ENCODE measurements at places on chromosomes 1 and 21. TPM values are rescaled to one million over a fixed set of nuclear protein-coding genes. Genes with fewer than 3 reads are reported as not detected.

- no peak for DNase-seq
These were observed 14.6 kb upstream of the TRNP1 start for GRCh38 chr1:26978901-26979300.

- DNase-seq: peak; percentile 23
These were observed 14.6 kb upstream of the ACBD3 start for GRCh38 chr1:226201029-226201593.

- no peak for DNase-seq
These were observed 353.7 kb upstream of the GREM2 start for GRCh38 chr1:240965581-240966091.

DNA sequence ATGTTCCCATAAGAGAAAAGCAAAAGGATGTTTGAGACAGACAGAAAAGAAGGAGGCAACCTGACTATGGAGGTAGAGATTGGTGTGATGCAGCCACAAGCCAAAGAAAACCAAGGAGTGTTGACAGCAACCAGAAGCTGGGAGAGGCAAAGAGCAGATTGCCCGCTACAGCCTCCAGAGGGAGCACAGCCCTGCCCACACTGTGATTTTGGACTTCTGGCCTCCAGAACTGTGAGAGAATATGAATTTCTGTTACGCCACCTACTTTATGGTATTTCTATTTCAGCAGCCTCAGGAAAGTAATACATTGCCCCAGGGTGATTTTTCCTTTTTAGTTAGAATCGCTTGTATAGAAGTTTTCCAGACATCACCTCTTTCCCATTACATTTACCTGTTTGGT lies 28.4 kb downstream of the SLAMF6 start:
- DNase-seq: no peak

- no peak for DNase-seq
These were observed 317.7 kb upstream of the DAB1 start for GRCh38 chr1:57741521-57741920.

- DNase-seq: peak; percentile 86
These were observed 89.0 kb upstream of the SERTAD4 start for GRCh38 chr1:210143465-210144062.

DNA sequence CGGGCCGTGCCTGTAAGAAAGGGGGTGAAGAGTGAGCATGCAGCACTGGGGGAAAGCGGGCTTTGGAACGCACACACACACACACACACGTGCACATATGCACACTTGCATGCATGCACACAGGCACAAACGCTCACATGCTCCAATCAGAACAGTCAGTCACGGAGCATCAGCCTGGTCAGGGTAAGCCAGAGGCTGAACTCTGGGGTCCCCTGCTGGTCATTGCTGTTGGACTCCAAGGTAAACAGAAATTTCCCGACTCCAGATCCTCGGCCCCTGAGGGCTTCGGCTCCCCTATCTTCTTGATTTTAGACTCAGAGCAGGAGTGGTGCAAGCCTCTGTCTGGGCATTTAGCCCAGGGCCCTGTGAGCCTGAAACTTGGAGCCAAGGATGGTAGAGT lies 54.2 kb downstream of the SYT2 start:
- no peak for DNase-seq

- DNase-seq: no peak
These were observed 5.0 kb upstream of the SLC35A3 start for GRCh38 chr1:99964806-99965205.

DNA sequence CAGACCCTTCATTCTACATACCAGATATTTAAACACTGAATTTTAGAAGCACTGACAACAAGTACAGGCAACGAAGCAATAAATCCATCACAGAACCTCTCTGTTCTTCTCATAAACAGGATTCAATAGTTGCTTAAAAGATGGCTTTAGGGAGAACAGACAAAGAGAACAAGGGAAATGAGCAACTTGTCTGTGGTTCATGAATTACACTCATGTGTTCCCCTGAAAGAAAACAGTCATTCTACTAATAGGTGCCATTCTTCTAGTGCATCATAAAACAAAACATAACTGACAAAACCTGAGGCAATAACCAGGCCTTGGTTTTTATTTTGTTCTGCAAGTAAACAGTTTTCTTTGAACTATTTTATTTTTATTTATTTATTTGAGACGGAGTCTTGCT lies 6.8 kb downstream of the GNL2 start:
- DNase-seq: no peak

DNA sequence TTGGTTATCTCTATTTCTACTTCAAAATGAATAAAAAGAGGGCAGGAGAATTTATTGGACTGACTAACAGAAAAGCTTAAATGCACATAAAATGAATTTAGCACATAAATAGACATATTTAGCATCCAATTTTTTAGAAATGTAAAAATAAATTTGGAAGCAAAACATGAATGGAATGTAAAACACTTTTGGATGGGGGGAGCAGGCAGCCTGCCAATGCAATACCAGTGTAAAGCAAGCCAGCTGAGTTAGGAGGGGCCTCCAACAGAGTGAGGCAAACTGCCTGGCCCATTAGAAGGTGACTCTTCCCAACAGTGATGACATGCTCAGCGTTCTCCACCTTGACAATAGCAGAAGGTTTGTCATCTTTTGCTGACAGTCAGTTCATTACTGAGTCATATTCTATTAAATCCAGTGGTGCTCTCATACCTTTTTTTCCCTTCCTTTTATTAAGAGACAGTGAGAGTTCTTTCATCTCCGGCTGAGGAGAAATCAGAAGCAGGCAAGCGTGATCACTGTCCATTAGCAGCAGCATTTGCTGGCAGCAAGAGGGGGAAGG lies 19.5 kb upstream of the EXO1 start:
- peak; percentile 4 for DNase-seq

DNA sequence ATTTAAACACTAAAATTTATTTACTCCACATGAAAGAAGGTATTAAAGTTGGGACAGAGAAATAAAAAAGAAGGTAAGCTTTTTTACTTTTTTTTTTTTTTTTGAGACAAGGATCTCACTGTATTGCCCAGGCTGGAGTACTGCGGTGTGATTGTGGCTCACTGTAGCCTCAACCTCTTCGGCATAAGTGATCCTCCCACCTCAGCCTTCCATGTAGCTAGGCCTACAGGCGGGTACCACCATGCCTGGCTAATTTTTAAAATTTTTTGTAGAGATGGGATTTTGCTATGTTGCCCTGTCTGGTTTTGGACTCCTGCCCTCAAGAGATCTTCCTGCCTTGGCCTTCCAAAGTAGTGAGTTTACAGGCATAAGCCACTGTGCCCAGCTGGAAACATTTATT lies 106.6 kb downstream of the ITSN1 start:
- DNase-seq: no peak

- DNase-seq: no peak
These were observed 290.3 kb downstream of the PTPRC start for GRCh38 chr1:198929111-198929604.

DNA sequence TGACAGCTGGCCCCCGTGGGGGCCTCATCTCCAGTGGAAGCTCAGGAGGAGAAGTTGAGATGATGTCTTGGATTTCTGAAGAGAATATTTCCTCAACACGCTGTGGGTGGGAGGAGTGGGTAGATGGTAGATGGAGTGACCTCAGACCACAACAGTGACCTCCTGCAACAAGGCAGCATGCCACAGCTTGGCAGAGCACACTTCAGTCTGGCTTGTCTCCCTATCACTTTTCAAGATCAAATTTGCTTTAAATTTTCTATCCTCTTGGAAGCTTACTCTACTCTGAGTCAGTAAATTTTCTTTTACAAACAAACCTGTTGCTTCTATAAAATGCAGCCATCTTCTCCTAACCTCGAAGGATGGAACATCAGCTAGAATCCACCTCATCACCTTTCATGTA lies 59.7 kb downstream of the NTPCR start:
- DNase-seq: no peak

DNA sequence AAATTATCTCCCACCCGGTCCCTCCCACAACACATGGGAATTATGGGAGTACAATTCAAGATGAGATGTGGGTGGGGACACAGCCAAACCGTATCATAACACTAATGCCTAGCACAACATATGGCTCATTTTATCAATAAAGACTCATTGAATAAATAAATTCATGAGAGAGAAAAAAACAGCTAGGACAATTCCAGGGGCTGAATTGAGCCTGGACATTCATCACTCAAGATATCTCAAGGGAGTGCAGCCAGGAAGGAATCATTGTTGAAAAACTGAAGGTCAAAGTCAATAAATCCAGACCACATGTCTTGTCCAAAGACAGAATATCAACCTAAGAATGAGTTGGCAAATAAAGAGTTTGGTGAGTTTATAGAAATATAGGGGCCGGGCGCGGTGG lies 644.1 kb downstream of the PLPP3 start:
- no peak for DNase-seq

GRCh38 chr1:69524015-69524414 lies 43.7 kb upstream of the LRRC7 start:
- no peak for DNase-seq

- DNase-seq: no peak
These were observed 8.4 kb upstream of the FAAP20 start for GRCh38 chr1:2202843-2203601.

- DNase-seq: no peak
These were observed 183.4 kb upstream of the SNX7 start for GRCh38 chr1:98478121-98478520.

DNA sequence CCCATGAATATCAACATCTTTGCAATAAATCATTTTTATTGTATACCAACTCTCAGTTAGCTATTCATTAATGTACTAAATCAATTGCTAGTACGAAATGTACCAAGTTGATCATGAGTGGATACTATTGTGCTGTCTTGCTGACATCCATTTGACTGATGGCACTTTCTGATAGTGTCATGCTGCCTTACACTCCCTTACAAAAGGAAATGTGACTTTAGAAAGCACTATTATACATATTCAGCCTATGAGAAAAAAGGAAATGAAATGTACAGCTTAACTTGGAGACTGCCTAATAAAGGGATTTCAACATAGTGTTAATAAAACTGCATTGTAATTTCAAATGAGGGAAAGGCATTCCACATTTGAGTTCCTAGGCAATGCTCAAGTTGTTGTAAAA lies 52.2 kb downstream of the PLA2G4A start:
- no peak for DNase-seq

- no peak for DNase-seq
These were observed 57.8 kb upstream of the BCAR3 start for GRCh38 chr1:93739472-93739871.

- no peak for DNase-seq
These were observed 5.9 kb downstream of the MYCBP start for GRCh38 chr1:38867208-38867607.

DNA sequence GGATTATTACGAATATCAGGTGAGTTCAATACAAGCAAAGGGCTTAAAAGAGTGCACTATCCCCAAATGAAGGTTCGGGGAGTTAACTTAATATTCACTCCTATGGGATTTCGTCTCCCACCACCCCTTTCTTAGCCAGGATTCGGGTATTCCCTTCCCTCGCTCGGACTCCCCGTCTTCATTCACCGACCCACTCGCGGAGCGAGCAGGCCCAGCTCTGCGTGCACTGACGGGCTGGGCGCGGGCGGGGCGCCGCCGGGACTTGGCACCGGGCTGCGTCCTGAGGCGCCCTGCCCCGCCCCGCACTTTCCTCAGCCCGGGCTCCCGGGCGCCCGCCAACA lies 7.7 kb upstream of the MPZL1 start:
- no peak for DNase-seq

DNA sequence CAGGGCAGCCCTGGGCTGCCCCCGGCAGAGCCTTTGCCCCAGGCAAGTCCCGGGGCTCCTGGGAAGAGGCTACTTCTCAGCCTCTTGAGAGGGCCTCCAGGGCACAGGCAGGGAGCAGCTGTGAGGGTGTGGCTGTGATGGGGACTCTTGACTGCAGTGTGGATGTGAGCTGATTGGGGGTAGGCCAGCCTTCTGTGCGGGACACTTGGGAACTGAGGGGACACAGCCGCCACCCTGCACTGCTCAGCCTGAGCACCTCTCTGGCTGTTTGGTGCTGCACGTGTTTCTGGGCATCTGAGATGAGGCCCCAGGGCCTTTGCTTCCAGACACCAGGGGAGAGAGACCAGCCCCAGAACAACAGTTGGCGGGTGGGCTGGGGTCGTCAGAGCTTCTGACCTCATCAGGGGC lies 62.1 kb downstream of the SKI start:
- DNase-seq: no peak

DNA sequence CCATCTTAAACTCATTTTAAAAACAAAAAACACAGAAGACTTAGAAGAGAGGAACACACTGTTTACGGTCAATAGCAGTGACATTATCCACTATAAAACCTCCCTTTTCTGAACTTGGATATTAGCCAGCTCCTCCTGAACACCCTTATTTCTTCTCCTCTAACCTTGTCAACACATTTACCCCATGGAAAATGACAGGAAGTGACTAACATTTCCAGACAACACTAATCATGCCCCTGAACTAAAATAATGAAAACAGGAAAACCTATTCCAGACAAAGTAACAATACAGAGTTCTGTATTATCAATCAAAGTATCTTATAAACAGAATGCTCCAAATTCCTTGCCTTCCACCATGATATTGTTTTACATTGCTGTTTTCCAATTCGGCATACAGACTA lies 45.3 kb downstream of the PALMD start:
- no peak for DNase-seq

DNA sequence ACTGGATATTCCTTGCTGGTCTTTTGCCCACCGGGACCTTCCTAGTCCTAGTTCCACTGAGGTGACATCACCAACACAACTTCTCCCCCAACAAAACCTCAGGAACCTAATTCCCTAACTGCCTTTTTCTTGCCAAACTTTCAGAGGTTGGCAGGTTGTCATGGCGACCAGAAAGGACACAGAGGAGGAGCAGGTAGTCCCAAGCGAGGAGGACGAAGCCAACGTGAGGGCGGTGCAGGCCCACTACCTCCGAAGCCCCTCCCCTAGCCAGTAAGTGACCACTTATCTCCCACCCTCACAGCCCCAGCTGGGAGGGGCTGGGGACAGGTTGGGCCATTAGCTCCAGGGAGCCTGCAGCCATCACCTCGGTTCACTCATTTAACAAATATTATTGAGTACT lies 815 bp downstream of the STYXL2 start:
- DNase-seq: no peak

DNA sequence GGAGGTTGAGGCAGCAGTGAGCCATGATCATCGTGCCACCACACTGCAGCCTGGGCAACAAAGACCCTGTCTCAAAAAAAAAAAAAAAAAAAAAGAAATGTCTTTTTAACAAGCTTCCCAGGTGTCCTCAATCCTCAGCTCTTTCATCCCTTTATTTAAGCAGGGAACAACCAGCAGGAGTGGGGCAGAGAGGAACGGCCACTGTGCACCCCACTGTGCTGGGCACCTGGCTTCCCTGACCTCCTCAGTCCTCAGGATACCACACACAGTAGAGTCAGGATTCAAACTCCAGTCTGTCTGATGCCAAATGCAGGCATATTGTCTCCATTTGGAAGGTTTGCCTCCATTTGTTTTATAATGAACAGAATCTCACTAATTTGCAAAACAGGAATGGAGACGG lies 19.8 kb upstream of the PTAFR start:
- no peak for DNase-seq

- peak; percentile 38 for DNase-seq
These were observed 55.3 kb upstream of the EIF4G3 start for GRCh38 chr1:21232044-21232443.

- no peak for DNase-seq
These were observed 14.7 kb downstream of the TMEM81 start for GRCh38 chr1:205069371-205070125.

The RPE65 gene
- not detected for total RNA-seq

The GJA9 gene
- not detected for total RNA-seq

The CHI3L1 gene
- not detected for total RNA-seq

The SELP gene
- 0.50 TPM for total RNA-seq

The VCAM1 gene
- 0.83 TPM for total RNA-seq

The TNFRSF9 gene
- total RNA-seq: 214 TPM

The CEP104 gene
- total RNA-seq: 29.8 TPM

The S100A9 gene
- not detected for total RNA-seq

The LMOD1 gene
- not detected for total RNA-seq

The FAM72B gene
- 28.6 TPM for total RNA-seq

The KCNJ6 gene
- total RNA-seq: not detected

Measured in activated CD8-positive, alpha-beta T cell treated with anti-CD3 and anti-CD28 coated beads for 36 hours (primary cell).